ENCODE measurements at places on chromosomes 12 and 14. TPM values are rescaled to one million over a fixed set of nuclear protein-coding genes. Genes with fewer than 3 reads are reported as not detected.

DNA sequence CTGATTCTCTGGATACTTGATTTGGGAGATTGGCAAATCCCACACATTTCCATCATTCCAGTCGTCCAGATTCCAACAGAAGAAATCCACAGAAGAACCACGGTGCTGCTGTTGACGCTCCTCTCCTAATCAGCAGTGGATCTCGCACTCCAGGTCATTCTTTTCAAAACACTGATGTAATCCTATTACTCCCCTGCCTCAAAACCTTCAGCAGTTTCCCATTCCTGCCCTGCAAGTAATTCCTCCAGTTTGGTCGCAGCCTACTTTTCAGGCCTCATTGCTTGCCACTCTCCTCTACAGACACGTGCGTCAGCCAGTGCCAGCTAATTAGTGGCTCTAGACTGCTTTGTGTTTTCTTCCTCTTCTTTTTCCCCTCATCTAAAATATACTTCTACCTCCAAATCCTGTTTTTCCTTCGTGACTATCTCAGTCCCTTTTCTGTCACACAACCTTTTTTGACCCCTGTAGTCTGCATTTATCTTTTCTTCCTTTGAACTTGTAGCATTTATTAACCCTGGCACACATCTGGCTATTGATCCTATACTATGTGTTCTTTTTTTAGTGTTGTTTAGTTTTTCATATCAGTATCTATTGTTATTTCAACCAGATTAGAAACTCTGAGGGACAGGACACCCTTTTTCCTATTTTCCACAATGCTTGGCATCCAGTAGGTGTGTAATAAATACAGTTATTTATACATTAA, 36.8 kb downstream of the PRORP start:
- peak overlapping the region; percentile 70 for H3K27ac ChIP-seq
- H3K36me3 ChIP-seq = peaks cover 11% of the 10 kb centered on the region
- H3K27me3 ChIP-seq = no peaks in the 10 kb centered on the region
- H3K4me1 ChIP-seq = peaks cover 33% of the 10 kb centered on the region
- H3K4me3 ChIP-seq = no peak overlapping the region

- DNase-seq = no peak
- no peaks in the 10 kb centered on the region for H3K27me3 ChIP-seq
- peaks cover 24% of the 10 kb centered on the region for H3K36me3 ChIP-seq
- H3K4me1 ChIP-seq = peaks cover 96% of the 10 kb centered on the region
- peak overlapping the region; percentile 37 for H3K4me3 ChIP-seq
Observed at GRCh38 chr14:91897106-91897701, 29.9 kb upstream of the TC2N start.

ZNF84 gene
- total RNA-seq = 32.0 TPM

DNA sequence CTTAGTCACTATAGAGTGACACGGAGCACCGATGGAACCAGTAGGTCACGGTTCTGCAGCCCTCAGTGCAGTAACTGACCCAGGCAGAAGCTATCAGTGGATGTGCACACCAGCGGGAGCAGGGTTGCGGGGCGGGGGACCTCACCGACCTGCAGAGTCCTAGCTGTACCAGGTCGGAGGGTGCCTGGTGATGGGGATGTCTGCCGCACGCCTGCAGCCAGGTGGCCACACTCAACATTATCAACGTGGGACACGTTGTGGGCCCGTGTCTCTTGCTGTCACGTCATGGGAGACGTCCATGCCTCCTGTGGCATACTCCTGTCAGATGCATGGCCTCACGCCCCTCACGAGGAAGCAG, 55.2 kb downstream of the ADGRD1 start:
- peaks cover 9% of the 10 kb centered on the region for H3K27me3 ChIP-seq
- H3K4me3 ChIP-seq = no peak overlapping the region
- H3K4me1 ChIP-seq = no peaks in the 10 kb centered on the region
- DNase-seq = no peak
- no peak overlapping the region for H3K27ac ChIP-seq

DNA sequence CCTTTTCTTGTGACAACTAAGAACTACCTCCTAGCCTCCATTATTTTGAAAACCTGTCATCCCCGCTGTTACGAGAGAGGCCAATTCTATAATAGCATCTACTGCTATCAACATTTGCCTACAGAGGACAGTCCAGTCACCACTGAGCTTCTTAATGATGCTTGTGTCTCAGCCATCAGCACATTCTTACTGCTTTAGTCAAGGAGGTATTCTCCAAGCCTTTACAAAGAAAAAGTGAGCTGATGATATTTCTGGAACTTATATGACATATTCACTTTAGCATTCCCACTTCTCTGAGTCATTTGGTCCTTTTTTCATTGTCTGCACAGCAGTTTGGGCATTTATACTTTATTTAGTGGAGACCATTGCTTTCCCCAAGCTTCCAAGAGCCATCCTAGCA, 497.7 kb upstream of the RPL10L start:
- no peak for DNase-seq
- no peak overlapping the region for H3K27ac ChIP-seq

DNA sequence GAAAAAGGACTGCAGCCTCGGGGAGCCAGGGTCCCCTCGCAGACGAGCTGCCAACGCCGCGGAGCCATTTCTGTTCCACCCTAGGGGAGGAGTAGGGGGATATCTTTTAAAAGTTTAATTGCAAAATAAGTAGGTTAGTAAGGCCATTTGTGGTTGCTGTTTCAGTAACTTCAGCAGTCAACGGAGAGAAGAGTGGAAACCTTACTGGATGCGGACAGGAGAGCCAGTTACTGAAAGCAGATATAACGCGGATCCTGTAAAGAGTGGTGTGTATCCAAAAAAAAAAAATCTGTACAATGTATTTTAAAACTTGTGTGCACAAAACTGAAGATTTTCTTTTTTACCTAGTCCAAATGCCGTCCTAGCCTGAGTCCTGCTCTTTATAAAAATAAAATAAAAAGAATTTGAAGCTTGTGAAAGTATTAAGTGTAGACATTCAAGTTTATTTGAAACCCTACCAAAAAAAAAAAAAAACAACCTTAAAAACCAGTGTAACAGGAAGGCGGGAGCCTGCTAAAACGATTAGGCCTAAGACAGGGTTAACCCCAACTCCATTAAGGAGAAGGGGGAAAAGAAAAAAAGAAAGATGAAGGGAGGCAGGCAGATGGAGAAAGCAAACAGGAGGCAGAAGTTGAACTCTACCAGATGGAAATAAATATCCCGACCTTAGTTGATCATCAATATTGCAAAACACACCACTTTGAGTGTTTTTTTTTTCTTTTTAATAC, 1.0 kb upstream of the BTG1 start:
- peak overlapping the region; percentile 93 for H3K4me3 ChIP-seq
- H3K4me1 ChIP-seq = peaks cover 43% of the 10 kb centered on the region
- H3K36me3 ChIP-seq = peaks cover 12% of the 10 kb centered on the region
- no peaks in the 10 kb centered on the region for H3K27me3 ChIP-seq
- no peak for DNase-seq

RIMBP2 gene
- total RNA-seq = 0.92 TPM

DNA sequence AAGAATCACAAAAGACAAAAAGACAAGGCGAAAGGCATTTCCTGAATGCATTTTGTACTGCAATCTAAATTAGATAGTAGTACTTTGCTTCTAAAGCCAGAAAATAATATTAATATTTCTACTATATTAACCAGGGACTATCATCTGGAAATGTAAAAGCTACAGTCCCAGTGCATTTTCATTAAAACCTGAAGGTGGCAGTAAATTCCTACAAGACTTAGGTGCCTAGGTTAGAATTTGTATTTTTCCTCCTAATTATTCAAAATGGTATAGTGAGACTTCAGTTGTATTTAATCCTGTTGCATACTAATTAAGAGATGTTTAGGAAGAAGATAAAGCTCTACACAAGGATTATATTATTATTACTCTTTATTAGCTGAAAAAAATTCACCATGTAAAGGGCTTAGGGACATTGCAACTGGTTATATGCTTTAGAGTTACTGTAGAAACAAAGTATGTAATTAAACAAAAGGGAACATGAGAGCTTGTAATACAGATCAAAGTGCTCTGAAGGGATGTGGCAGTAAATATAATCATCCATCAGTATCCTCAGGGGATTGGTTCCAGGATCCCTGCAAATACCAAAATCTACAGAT, 53.6 kb downstream of the BRMS1L start:
- H3K4me3 ChIP-seq = no peak overlapping the region
- H3K36me3 ChIP-seq = no peaks in the 10 kb centered on the region
- peak overlapping the region; percentile 95 for H3K27ac ChIP-seq

DNA sequence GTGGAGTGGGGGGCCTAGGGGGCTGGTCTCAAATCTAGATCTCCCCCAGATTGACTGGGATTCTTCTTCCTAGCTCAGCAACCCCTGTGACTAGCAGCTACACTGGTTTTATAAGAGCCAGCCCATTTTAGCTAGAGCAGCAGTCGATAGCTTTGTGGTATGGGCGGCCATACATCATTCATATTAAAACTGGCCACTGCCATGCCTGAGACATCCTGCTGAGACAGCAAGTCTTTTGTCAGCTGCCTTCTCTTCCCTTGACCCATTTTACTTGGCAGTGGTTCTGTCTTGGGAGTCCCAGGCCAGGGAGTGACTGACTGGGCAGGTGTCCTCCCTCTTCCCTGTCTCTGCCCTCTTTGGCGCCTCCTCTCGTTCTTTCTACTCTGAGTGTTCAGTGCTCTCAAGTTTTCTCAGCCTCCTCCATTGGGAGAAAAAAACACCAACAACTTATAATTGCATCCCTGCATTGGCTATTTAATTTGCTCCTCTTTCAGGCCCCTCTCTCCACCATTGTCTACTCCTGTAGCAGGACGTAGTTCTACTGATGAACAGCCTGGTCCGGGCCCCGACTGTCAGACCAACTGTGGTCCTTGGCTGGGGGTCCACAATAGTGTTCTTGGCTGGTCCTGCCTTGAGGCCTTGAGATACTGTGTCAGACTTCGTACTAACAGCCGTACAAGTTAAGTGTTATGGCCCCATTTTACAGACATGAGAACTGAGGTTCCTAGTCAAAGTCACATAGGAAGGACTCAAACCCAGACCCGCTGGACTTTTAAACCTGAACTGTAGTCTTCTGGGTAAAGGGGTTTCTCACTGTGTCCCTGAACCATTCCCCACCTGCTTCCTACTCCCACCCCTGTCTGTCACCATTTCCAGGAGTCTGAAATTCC, 18.3 kb upstream of the JDP2 start:
- peaks cover 4% of the 10 kb centered on the region for H3K27me3 ChIP-seq
- DNase-seq = no peak
- H3K36me3 ChIP-seq = no peaks in the 10 kb centered on the region
- no peaks in the 10 kb centered on the region for H3K4me1 ChIP-seq
- no peak overlapping the region for H3K4me3 ChIP-seq

GARIN6 gene
- total RNA-seq = not detected

DNA sequence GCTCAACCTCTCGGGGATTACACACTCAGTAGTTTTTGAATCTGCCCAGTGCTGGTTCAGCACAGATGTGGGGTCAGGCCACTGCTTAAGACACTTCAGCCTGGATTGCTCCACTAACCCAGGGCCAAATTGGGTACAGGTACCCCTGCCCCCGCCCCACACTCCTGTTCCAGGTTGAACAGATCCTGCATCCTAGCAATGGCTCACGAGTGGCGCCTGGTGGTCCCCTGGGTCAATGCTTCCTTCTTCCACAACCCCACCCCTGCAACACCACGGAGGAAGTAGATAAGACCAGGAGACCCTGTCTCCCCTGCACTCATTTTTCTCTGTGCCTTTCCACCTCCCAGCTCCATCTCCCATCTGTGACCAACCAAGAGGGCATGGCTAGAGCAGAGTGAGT, 108.4 kb downstream of the ESRRB start:
- H3K27me3 ChIP-seq = peaks cover 10% of the 10 kb centered on the region
- no peaks in the 10 kb centered on the region for H3K4me1 ChIP-seq
- H3K36me3 ChIP-seq = no peaks in the 10 kb centered on the region
- H3K27ac ChIP-seq = no peak overlapping the region
- DNase-seq = no peak
- no peak overlapping the region for H3K4me3 ChIP-seq

DNA sequence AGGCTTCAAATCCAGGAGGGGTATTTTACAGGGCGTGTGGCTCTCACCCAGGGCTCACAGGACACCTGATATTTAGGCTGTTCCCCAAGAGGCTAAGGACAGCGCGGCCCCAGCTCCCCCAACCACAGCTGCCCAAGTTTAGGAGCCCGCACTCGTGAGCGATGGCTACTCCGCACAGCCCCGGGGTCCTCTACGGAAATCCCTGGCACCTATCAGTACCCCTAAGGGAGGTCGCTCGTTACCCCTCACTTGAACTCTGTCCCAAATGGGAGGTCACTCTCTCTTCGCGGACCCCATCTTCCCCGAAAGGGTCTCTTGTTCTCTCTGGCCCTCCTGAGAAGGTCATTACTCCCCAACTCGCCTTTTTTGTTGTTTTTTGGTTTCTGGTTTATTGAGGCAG, 708 bp upstream of the P2RX4 start:
- DNase-seq = no peak
- H3K4me1 ChIP-seq = peaks cover 18% of the 10 kb centered on the region
- H3K27me3 ChIP-seq = no peaks in the 10 kb centered on the region
- H3K4me3 ChIP-seq = peak overlapping the region; percentile 74
- H3K27ac ChIP-seq = peak overlapping the region; percentile 27

Data from chondrocyte (in vitro differentiated cells).